ENCODE measurements at places on chromosomes 5 and 9. TPM values are rescaled to one million over a fixed set of nuclear protein-coding genes. Genes with fewer than 3 reads are reported as not detected.
A peak's percentile ranks its signal among the peaks of the same experiment; 100 is the strongest.

DNA sequence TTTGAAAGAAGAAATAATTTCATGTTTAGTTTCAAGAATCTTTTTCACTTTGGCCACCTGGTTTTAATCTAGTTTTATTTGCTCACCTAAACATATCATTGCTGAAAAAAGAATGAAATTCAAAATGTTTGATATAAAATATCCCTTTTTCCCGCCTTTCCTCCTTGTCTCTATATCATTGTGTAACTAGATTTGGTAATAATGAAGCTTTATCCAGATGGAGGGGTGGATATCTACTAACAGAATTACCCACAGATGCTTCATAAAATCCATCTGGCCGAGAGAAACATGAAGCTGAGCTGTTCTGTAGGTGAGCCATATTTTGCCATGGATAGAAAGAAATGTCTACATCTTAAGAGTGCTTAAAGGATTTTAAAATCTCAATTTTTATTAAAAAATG lies 214.7 kb downstream of the ICE1 start:
- DNase-seq, result no peak

GRCh38 chr5:82332064-82332855 lies 54.1 kb upstream of the RPS23 start:
- DNase-seq, result no peak

DNA sequence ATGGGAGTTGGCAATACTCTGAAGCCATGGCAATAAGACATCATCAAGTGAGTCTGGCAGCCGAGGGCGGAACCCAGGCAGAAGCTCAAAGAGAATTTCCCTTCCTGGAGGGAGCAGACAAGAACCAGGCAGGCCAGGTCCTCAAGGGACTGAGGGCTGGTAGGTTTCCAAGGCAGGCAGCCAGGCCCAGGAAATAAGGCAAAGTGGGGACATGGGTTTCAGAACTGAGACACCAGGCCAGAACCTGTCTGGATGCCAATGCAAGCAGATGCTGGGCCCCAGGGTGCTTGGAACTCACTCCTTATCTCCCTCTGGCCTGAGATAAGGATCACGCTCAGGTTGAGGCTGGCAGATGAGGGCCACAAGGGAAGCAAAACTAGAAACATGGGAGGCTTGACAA lies 8.9 kb downstream of the TSSK1B start:
- no peak for DNase-seq

DNA sequence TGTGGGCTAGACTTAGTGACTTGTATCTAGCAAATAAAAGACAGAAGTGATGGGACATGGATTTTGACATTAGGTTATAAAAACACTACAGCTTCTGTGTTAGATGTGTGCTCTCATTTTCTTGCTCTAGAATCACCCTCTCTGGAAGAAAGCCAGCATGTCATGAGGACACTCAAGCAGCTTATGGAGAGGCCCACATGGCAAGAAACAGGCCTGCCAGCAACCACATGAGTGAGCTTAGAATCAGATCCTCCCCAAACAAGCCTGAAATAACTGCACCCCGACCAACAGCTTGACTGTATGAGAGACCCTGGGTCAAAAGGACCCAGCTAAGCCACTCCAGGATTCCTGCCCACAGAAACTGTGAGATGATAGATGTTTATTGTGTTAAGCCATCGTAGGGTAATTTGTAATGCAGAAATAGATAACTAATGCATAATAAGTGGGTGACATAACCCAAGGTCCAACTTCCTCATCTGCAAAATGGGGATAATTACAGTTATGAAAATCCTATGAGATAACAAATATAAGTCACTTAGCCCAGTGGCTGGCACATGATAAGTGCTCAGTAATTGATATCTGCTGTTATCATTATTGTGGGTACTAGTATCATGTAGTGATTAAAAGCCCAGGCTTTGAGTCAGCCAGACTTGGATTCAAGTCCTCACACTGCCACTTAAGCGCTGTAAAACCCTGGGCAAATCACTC lies 86.5 kb downstream of the KLHL3 start:
- no peak for DNase-seq

GRCh38 chr5:34530637-34531036 lies 125.5 kb upstream of the RAI14 start:
- DNase-seq, result no peak

GRCh38 chr5:157767689-157768088 lies 24.2 kb downstream of the LSM11 start:
- no peak for DNase-seq

ARID3C gene
- total RNA-seq, result not detected

- DNase-seq, result peak; percentile 69
Measured at GRCh38 chr5:138725818-138726416, 27.3 kb upstream of the CTNNA1 start.

DNA sequence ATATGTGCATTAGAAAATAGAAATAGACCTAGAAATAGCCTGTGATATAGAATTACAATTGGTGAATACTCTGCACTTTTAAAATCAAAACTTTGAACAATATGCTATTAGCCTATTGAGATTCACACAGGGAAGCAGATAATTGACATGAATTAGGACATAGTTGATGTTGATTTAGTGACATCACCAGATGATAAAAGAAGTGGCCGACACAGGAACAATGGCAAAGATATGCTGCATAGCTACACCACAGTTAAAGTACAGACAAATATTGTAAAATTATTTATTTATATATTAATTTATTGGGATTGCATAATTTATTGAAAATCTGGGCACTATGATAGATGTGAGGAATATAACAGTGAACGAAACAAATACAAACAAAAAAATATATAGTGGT lies 261.5 kb upstream of the CCNH start:
- no peak for DNase-seq

LOX gene
- total RNA-seq, result 10.7 TPM

- no peak for DNase-seq
Measured at GRCh38 chr5:176192094-176192721, 46.0 kb upstream of the SIMC1 start.

- peak; percentile 57 for DNase-seq
Measured at GRCh38 chr5:10701567-10702039, 59.4 kb downstream of the DAP start.

- DNase-seq, result no peak
Measured at GRCh38 chr5:143874312-143874711, 62.4 kb downstream of the HMHB1 start.

GRCh38 chr5:87411973-87412629 lies 629 bp downstream of the CCNH start:
- DNase-seq, result peak; percentile 30

DNA sequence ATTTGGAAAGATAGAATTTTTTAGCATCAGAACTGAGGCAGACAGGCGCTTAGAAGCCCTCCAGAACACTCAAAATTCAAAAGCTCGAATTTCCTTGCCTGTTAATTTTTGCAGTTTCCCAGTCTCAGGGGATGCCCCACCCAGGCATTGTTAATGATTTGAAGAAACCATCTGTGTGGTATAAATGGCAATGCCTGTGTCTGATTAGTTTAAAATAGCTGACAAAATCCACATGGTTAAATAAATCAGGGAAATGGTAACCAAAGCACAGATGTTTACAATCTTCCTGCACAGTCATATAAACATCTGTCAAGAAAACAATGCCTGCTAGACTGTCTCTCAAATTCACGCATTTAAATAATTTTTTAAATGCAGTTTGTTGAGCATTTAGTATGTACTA lies 185.2 kb upstream of the RGMB start:
- DNase-seq, result no peak

DNA sequence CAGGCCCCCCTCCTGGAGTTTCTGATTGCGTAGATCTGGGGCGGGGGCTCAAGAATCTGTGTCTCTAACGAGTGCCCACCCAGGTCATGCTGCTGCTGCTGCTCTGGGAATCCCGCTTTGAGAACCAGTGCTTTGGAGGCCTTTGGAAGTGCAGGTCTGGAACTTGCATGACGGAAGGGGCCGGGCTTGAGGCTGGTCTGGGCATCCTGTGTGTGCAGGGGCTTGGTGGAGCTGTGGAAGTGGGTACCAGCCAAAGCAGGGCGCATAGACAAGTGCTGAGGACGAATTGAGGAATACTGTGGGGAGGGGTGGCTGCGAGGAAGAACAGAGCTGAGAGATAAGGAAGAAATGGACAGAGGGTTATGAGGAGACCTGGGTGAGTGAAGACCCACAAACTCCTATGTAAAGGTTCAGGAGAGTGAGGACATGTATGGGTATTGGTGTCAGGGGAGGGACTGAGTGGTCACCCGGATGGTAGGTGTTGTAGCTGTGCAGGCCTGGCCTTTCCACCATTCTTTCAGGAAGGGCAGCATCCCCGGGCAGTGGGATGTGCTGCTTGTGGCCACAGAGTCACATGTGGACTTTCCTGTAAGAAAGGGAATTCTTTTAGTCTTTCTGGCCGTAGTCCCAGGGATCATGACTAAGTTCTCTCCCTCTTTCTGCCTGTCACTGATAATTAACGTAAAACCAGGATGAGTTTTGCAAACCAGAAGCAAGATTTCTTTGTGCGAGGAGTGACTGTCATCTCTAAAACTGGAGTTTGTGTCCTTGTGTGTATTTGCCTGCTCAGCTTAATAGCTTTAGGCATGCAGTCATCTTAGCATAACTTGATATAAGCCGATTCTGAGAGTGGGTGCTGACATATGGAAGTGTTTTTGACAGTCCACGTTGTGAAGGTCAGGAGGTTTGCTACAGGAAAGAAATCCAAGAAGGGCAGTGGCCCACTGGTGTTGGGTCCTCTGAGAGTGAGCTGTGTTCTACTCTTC lies 43.3 kb upstream of the TJP2 start:
- DNase-seq, result peak; percentile 79

- DNase-seq, result no peak
Measured at GRCh38 chr5:125961150-125961549, 462.1 kb upstream of the GRAMD2B start.

DNA sequence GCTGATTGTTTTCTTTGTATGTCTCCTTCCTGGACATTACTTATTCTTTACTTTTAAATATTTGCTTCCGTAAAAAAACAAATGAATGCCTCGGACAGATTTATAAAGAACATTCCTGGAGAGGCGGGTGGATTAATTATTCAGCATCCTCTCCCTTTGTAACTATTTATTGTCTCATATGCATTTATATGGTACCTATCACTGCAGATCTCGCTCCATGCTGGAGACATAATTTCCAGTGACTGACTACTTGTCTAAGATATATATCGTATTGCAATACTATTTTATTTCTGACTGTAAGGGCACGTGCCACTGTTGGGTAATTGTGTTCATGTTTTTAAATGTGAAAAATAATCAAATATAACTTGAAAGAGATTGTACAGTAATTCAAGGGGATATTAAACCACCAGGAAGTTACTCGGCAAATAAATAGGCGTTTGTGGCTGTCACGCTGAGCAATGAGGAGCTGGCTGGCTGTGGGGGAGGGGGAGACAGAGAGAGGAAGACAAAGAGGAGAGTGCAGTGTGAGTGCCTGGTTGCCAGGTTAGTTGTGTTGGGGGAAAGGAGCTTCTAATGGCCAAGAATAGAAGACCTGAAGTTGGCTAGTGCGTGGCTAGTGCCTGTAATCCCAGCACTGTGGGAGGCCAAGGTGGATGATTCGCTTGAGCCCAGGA lies 131.8 kb upstream of the GABRP start:
- DNase-seq, result no peak

DNA sequence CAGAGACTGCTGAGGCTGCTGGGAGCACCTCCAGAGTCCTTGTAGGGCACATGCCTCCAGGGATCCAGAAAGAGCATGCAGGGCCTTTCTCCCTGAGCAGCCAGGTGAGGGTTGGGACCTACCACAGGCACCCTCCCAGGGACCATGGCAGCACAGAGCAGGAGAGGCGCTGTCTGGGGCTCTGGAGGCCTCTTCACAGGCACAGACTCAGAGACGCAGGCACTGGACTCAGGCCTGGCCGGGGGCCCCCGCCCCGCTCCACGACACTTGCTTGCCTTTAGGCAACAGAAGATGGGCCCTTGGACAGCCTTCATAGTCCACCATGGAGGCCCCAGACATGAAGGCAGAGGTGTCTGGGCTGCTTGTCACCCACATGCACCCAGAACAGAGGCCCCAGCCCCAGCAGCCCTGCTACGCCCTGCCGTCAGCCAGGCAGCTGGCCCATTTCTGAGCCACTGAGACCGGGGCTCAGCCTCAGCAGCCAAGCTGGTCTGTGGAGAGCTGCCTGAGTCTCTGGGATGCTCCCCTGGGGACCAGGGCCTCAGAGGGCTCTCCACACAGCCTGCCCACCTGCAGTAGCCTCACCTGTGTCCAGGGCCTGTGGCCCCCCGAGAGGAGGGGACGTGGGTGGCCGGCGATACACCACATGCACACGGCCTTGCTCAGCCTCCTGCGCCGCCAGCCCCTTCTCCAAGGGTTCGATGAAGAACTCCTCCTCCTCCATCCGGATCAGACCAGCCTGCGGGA lies 72.8 kb downstream of the ADAMTS2 start:
- no peak for DNase-seq

SLC25A2 gene
- total RNA-seq, result 0.79 TPM

- no peak for DNase-seq
Measured at GRCh38 chr9:14500705-14501104, 186.8 kb upstream of the NFIB start.

GRCh38 chr5:146018514-146019375 lies 82.4 kb downstream of the SH3RF2 start:
- no peak for DNase-seq

- DNase-seq, result peak; percentile 89
Measured at GRCh38 chr5:168219515-168220410, 71.7 kb upstream of the WWC1 start.

SPATA31E1 gene
- total RNA-seq, result not detected

DNA sequence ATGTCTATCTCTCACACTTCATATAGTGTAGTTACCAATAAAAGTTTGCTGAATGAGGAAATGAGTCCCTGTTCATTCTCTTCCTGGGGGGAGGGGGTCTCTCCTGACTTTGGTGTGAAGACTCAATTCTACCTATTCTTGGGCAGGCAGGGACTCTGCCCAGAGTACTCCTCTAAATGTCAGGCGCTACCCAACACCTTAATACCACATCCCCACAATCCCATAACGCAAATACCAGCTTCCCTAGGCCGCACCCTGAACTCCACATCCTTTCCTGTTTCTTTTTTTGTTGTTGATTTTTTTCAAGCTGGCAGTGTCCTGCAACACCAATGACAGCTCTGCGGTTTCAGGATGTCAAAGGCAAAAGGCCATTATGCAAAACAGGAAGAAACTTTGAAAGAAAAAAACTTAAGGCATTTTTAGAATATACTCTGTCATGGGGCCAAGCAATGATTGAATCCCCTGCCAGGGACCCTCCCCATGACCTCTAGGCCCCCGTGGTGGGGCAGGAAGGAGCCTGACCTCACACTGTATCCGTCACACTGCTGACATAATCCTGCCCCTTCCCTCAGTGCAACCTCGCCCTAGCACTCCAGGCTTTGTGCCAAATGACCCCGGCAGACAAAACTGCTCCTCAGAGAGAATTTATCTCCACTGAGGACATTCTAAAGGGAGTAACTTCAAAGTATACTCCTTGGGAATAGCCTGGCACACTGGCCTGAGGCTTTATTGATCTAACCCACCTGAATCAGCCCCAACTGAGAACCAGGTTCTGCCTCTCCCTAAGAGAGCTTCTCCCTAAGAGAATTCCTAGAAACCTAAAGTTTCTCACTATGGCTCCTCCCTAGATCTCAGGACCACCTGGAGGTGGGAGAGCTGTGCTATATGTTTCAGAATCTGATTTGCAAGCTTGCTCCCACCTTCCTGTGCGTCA lies 8.0 kb downstream of the B4GALT1 start:
- DNase-seq, result peak; percentile 78

TXNDC8 gene
- not detected for total RNA-seq

Data from MCF 10A (cell line).